ENCODE measurements at places on chromosomes 7 and 10. TPM values are rescaled to one million over a fixed set of nuclear protein-coding genes. Genes with fewer than 3 reads are reported as not detected.

Gene BAMBI
- 0.31 TPM for total RNA-seq

Gene PRKAR2B
- 6.0 TPM for total RNA-seq

GRCh38 chr10:133329491-133330202 lies 7.0 kb downstream of the CALY start:
- H3K4me3 ChIP-seq: peak overlapping the region; percentile 18
- peaks cover 69% of the 10 kb centered on the region for H3K27me3 ChIP-seq
- peak; percentile 48 for DNase-seq

DNA sequence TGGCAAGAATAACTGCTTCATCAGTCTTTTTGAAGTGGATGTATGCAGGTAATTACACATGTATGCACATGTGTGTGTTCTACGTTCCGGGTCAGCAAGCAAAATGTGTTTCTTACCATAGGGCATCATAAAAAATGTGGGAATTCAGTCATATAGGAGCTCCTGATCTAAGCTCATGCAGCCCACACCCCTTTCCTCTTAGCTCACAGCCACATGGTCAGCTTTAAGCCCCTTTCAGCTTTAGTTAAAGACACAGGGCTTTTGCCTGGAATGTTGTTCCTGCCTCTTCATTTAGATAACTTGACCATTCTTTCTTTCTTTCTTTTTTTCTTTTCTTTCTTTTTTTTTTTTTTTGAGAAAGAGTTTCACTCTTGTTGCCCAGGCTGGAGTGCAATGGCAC lies 258.1 kb downstream of the RPS24 start:
- no peaks in the 10 kb centered on the region for H3K36me3 ChIP-seq
- H3K27me3 ChIP-seq: no peaks in the 10 kb centered on the region
- no peak overlapping the region for H3K27ac ChIP-seq
- H3K4me1 ChIP-seq: peaks cover 24% of the 10 kb centered on the region
- no peak overlapping the region for H3K4me3 ChIP-seq

GRCh38 chr7:234051-234707 lies 41.8 kb downstream of the FAM20C start:
- no peaks in the 10 kb centered on the region for H3K27me3 ChIP-seq
- H3K36me3 ChIP-seq: no peaks in the 10 kb centered on the region
- H3K27ac ChIP-seq: peak overlapping the region; percentile 92
- peak overlapping the region; percentile 34 for H3K4me3 ChIP-seq
- H3K4me1 ChIP-seq: peaks cover 71% of the 10 kb centered on the region
- DNase-seq: peak; percentile 41

DNA sequence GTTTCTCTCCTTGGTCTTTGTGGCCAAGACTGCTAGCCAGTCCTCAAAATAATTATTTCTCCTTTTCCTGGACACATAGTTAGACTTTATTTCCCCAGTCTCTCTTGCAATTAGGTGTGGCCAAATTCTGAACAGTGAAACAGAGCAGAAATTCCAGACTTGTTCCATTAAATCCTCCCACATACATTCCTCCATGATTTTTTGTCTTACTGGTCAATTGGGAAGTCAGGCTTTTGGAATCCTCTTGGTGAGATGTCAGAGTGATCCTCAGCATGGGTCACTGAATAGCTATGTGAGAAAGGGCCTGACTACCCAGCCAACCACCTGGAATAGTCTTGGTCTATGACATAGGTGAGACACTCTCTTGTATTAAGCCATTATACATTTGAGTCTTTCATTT lies 164.2 kb downstream of the DGKI start:
- H3K4me3 ChIP-seq: no peak overlapping the region
- H3K27me3 ChIP-seq: no peaks in the 10 kb centered on the region
- DNase-seq: no peak
- no peak overlapping the region for H3K27ac ChIP-seq
- no peaks in the 10 kb centered on the region for H3K4me1 ChIP-seq
